NCI-H1417 (cell line): ENCODE measurements at places on chromosomes 6 and 20.

DNA sequence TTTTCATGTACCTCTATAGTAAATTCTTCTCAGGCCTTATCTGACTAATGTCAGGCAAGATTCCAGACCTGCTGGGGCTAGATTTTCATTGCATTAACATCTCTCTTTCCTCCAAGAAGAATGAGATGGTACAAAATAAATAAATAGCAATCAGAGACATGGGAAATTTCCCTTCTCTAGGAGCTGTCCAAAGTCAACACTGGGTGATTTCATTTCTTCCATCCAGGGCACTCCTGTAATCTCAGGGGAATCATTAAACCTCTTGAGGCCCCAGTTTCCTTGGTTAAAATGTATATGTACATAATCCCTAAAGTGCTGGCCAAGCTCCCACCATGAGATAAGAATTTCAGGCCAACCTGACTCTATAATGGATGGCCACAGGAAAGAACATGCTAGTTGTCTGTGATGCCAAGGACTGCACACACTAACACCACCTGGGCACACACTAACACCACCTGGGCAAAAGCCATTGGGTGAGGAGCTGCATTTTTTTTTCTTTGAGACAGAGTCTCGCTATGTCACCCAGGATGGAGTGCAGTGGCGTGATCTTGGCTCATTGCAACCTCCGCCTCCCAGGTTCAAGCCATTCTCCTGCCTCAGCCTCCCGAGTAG, 912 bp downstream of the IL17F start:
- DNase-seq = peak; percentile 11

DNA sequence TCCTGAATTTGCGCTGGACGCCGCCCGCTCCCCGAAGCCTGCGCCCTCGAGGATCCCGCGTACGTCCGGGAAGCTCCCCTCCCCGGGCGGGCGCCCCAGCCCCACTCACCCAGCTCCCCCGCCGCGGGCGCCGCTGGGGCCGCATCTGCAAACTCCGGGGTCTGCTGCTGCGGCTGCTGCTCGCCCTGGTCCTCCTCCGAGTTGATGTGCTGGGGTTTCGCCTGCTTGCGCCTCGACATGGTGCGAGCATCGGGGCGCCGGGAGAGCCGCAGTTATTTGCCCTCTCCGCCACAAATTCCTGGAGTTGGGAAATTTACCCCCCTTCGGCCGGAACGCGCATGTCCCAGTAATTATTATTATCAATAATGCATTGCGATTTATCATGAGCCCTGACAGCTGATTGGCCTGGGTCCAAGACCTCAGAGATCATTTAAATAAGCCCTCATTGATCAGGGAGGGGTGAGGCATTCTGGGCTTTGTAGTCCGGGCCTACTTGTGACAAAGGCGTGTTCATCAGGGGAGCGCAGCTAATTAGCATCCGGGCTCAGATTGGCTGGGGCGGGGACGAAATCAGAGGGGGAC, at the start of gene SALL4:
TSS of gene SALL4 (minus strand) at position 352 of the 582 bp plus-strand sequence. CDS start at position 239, 113 bp downstream.
- no peak for DNase-seq

- DNase-seq = no peak
These were observed 717.3 kb downstream of the EPM2A start for GRCh38 chr6:145018027-145018426.

GRCh38 chr20:2305946-2306345, 10.1 kb downstream of the TGM3 start:
- DNase-seq = peak; percentile 99

DNA sequence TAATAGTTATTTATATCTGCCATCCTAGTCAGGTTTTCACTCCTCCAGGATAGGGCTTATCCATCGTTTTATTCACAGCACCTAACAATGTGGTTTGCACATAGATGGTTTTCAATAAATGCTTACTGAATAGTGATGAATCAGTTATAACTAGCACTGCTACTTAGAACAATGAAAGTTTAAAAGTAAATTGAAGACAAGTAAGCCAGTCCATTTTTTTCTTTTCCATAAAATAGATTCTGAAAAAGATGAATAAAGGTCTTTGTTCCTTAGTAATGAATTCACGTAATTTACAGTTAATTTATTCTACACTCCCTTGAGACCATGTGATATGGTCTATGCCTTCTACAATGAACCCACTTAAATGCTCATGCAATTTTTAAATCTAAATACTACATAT, 212.5 kb downstream of the RNGTT start:
- DNase-seq = no peak

- DNase-seq = no peak
These were observed 619.1 kb upstream of the FLRT3 start for GRCh38 chr20:14956538-14956937.

DNA sequence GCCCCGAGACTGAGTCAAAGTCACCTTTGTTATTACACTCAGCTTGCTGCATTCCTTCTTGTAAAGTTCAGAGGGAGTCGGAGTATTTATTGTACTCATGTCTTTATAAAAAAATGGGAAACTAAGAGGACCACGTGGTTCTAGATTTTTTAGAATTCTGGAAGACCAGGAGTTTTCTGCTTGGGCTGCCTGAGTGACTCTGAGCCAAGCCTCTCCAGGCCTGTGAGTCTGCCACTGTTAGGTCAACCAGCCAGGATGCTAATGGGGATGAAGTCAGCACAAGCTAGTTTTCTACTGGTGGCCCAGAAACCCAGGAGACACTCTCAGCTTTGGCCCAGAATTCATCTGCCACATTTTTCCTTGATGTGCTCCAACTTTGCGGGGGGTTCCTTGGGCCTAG, 453.5 kb upstream of the SULF2 start:
- no peak for DNase-seq

GRCh38 chr6:36929607-36930006, 24.9 kb upstream of the PI16 start:
- DNase-seq = no peak
